ENCODE measurements at places on chromosomes 7 and 10. TPM values are rescaled to one million over a fixed set of nuclear protein-coding genes. Genes with fewer than 3 reads are reported as not detected.

CALD1 gene
- total RNA-seq = 251 TPM

GRCh38 chr7:100367251-100367620 lies 6.1 kb upstream of the PILRA start:
- DNase-seq = no peak

GRCh38 chr10:29191674-29192073 lies 97.2 kb upstream of the LYZL1 start:
- DNase-seq = no peak

DNA sequence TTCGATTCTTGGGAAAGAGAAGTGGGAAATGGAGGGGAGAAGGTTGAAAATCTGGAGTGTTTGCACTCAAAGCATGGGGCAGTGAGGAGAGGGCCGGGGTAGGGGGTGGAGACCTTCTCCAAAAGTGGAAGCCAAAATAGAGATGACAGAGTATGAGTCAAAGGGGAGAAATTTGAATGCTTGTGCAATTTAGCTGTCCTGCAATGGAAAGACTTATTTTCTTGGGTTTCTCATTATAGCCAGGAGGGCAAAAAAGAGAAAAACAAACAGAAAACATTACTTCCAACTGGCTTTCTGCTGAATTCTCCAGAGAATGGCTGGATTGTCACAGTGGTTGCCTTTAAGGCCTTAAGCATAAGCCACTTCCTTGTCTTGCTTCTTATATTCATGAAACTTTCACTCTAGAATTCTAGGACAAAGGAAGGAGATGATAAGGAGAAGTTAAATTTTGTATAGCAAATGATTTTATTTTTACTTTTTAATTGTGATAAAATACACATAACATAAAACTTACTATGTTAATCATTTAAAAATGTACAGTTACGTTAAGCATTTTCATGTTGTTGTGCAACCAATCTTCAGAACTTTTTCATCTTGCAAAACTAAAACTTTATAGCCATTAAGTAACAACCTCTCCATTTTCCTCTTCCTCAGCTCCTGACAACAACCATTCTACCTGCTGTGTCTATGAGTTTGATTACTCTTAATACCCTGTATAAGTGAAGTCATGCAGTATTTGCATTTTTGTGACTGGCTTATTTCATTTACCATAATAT lies 100.2 kb downstream of the GPR85 start:
- DNase-seq = no peak

- no peak for DNase-seq
These were observed 57.1 kb downstream of the KIF5B start for GRCh38 chr10:31999070-31999660.

- no peak for DNase-seq
These were observed 61.1 kb upstream of the TMEM196 start for GRCh38 chr7:19834566-19834965.

DNA sequence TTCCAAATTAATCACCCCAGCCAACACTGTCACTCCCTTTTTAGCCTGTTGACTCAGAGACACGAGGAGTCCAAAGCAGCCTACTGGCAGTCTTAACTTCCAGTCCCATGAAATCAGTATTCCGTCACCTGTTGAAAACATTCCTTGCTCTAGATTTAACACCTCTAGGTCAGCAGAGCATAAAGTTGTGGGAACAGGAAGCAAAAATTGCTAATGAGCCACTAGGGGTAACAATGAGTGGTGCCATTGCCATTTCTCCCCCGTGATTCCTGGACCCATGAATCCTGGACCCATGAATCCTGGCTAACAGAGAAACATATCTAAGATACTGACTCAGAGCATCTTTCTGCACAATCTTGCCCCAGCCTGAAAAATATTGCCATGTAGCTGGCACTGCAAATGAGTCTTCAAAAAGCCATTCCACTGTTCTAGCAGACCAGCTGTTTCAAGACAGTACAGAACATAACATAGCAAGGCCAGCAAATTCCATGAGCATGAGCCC lies 252.7 kb upstream of the PTER start:
- DNase-seq = no peak

DNA sequence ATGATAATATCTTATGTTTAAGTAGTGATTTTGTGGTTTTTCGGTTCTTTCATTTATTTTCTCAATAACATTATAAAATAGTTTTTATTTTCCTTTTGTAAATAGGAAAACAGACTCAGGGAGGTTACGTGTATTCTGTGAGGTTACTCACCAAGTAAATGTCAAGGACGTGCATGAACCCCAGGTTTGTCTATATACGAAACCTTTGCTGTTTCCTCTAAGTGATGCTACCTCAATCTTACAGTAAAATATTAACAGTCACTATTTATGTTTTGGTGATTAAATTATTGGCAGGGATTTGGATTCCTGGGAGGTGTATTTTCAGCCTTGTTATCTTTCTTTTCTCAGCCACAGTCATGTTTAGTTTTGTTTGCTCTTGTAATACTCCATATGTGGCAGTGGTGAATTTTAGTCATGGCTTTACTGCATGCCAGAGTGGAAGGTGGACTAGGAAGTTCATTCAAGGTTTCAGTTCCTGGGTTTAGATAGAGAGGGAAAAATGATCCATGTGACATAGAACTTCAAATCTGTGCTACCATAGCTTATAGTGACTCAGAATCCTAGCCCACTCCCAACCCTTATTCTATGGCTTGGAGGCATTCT lies 139.9 kb downstream of the ARL4A start:
- DNase-seq = no peak

DNA sequence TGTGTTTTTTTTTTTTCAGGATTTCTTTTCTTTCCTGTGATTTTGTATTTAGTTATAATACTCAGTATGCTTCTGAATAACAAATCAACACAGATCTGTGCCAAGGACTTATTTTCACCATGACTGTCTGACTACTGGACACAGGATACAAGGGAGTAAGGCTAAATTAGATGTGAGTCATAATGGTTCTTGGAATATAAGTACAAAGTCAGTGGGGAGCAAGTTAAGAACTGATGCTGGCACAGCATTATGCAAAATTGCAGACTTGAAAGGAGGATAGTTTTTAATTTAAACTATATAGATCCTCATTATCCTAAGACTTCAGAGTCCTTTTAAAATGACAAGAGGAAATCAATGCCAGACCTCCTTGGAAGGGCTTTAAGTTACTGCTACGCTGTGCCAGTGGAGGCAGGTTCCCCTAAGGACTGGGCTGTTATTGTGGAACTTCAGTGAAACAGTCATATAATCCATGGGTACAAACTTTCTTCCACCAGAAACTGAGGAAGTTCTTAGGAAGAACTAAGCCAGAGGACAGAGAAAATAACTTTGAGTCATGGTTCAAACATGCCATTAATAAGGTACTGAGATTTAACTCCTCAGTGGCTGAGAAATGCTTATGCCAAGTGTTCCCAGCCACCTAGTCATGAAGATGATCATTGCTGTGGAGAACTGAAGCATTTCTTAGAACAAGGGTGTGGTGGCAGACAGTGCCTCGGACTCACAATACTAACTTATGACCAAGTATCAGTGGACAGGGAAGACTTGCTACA lies 531.2 kb downstream of the HTR7 start:
- no peak for DNase-seq

- DNase-seq = peak; percentile 34
These were observed 30.2 kb upstream of the ABI1 start for GRCh38 chr10:26890956-26891355.

- no peak for DNase-seq
These were observed 19.3 kb downstream of the ACBD7 start for GRCh38 chr10:15069230-15069629.

SPRN gene
- total RNA-seq = 0.92 TPM

Data from glomerular endothelial cell (primary cell).